ENCODE measurements at places on chromosomes 7 and 10.

DNA sequence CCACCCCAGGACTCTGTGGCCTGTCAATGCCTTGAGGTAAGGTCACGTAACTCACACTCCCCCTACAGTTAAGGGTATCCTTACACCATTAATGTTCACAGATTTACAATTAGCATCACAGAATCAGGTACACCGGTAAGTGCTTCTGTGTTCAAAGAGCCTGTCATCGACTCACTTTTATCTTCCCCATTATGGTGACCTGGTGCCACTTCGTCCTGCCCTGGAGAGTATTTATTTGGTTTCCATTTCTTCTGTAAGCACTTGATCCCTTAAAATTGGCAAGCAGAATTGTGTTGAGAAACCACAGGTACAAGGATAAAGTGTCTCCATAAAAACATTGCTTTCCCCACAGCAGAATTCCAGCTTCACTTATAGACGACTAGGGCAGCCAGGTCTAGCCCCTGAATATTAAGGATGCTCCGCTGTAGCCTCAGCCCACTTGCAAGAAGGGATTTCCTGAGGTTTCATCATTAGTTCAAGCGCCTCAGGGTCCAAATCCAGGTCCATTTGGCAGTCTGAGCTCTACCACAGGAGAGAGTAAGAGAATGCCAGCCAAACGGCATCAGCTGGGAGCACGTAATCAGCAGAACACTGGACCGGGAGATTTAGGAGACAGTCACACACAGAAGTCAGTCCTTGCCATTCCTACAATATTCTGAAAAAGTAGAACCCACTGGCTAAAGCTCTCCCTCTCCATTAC, 10.1 kb downstream of the ATXN7L1 start:
- no peak for DNase-seq

DNA sequence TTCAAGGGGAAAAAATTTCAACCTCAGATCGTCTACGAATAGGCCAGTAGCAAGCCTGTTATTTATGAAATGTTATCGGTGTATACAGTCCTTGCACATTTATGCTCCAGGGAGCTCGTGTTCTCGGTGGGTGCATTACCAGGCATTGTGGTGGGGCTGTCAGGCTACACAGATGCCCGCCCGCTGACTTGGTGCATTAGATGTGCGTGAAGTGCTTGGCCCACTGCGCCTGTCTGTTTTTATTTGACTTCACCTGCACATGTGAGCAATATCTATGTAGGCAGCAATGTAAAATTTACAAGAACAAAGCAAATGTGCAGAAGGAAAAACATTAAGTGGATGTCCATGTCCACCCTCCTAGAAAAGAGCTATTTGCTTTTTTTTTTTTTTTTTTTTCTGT, 2.8 kb downstream of the FOXK1 start:
- no peak for DNase-seq

- no peak for DNase-seq
These were observed 1.6 kb downstream of the PHTF2 start for GRCh38 chr7:77800158-77800557.

DNA sequence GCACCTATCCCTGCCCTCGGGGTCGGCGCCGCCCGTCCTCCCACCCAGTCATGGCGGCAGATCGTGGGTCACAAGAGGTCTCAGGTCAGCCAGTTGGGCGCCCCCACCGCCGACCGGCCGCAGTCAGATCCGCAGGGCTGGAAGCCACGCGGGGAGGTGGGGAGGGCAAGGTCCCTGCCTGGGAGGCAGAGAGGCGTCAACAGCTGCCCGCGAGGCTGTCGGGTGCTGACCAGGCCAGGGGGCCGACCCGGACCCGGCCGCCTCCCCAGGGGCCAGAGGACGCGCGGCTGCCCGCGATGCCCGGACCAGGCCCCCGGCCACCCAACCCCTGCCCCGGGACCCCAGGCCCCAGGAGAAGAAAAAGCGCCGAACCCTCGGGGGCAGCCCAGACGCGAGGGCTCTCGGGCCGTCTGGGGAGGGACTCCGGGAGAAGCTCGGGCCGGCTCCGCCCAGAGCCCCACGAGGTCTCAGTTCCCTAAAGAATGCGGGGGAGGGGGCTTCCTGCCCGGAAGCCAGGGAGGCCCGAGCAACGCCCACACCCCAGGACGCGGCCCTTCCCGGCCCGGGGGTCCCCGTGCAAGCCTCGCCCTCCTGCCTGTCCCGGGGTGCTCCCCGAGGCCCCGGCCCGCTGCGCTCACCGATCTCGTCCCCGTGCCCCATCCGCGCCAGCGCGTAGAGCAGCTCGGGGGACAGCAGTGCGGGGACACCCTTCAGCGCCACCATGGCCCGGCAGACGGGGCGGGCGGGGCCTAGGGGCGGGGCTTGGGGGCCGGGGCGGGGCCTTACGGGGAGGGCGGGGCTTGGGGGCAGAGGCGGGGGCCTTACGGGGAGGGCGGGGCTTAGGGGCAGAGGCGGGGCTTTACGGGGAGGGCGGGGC, at the start of gene FUOM:
Gene FUOM (minus strand): TSS at position 735 of the 877 bp plus-strand sequence. CDS start 12 bp downstream, at position 723.
- DNase-seq = peak; percentile 51

DNA sequence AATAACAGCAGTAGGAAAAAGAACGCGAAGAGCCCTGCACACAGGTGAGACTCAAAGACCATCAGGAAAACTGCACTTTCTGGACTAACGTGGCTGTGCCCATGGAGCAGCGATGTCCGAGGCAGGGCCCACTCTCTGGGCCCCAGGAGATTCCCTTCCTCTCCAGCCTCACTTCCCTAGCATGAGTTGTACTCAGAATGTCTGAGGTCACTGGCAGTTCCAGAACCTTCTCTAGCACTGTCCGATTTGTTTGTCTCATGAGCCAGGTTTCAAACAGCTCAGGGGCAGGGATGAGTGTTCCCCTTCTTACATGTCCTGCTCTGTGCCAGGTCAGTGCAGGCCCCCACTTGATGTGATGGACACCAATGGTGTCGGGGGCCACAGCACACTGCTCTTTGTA, 484.2 kb downstream of the PTPRN2 start:
- no peak for DNase-seq

DNA sequence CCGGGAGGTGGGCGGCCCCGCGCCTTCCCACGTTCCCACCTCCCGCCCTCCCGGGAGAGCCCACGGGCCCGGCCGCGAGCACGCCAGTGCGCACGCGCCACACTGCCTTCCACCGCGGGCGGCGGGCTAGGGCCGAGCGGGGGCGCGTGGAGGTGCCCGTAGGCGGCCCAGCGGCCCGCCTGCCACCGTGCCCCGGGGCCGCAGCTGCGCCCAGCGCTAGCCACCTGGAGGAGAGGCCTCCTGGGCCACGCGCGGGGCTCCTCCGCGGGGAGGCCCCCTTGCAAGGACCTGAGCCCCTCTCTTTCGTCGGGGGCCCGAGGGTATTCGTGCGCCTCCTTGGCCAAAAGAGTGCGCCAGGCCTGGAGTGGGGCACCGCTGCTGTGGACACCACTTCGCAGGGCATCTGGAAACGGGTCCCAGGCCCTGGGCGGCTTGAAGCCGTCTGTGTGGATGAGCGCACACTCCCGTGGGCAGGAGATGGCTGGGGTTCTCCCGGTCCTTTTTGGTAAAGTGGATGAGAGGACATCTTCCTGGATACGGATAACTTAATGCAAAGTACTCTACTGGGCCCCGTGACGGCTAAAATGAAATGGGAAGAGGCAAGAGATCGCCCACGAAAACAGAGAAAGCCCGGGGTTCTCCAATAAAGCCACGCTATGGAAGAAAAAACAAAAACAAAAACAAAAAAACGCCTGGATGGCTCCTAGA, 9.0 kb upstream of the EBF3 start:
- no peak for DNase-seq

DNA sequence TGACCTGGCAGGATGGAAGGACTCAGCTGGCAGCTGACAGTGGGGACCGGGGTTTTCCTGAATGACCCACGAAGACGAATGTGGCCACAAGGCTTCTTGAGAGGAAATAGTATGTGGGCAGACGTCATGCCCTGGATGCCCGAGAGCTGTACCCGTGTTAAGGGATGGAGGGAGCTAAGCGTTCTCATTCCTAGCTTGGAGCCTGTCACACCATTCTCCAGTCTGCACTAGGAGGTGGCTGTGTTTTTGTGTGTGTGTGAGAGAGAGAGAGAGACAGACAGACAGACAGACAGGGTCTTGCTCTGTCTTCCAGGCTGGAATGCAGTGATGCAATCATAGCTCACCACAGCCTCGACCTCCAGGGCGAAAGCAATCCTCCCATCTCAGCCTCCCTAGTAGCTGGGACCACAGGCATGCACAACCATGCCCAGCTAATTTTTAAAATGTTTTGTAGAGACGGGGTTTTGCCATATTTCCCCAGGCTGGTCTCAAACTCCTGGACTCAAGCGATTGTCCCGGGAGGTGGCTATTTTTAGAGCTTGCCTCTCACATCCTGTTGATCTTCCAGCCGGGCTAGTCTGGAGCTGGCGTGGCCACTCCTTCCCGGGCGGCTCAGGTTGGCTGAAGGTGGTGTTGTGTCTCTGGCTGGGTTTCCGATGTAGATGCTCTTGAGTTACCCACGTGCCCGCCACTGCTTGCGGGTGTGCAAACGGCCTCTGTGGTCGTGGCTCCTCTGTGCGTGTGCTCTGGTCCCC, 2.1 kb downstream of the AMZ1 start:
- DNase-seq = no peak

DNA sequence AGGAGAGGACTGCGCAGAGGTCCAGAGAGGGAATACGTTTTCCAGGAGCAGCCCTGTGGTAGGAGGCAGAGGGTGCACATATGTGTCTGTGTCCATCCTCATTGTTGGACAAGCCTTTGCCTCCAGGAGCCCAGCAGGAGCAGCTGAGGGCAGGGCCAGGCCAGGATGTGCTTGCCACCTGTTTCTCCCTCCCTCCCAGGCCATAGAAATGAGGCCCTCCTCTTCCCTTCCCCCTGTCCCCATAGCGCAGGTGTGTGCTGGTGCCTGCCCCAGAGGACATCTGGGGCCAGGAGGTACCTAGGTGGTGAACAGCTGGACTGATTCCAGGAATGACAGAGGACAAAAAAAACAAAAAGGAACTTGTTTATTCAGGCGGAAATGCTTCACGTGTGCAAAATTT, 10.5 kb upstream of the CXCL12 start:
- no peak for DNase-seq

DNA sequence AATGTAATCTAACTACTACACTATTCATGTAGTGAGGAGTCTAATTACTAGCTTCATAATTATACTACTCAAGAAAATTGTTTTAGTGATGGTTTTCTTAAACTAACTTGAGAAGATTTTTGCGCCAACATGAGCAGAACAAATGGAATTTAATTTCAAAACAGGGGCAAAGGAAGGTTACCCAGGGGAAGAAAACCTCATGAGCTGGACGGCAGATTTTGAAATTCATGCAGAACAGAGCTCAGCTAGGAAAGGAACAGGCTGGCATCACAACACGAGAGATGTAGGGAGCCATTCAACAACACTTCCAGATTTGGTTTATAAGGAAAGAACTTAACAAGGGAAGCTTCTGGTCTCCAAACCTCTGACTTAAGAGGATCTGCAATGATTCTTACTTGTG, 235.3 kb upstream of the PRKCQ start:
- DNase-seq = no peak

- DNase-seq = no peak
These were observed 14.0 kb upstream of the SEM1 start for GRCh38 chr7:96723622-96724021.

- peak; percentile 8 for DNase-seq
These were observed 197.2 kb downstream of the CRPPA start for GRCh38 chr7:16223963-16224707.

DNA sequence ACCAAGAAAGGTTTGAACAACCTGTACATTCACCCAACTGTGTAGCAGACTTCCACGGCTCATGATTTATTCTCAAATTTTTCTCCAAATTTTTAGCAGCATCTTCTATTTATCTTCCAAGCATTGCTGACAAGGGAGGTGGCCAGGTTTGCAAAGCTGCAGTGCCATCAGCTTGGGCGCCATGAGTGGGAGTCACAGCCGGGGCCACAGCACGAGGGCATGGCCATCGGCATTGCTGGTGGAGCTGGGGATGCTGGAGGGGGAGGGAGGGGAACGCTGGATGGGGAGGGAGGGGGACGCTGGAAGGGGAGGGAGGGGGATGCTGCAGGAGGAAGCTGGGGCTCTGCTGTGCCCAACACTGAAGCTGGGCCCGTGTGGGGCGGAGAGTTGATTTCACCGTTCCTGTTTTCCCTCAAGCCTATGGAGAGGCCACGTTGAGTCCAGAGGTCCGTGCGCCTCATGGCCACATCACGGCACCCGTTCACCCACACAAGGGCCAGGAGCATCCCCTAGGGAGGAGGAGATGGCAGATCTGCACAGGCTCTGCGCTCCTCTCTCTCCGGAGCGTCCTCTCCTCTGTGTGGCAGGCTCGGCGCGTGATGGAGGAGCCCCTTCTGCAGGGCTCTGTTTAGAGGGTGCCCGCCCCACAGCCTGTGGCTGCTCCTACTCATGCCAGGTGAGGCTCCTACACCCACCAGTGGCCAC, 520.2 kb downstream of the DNAJB6 start:
- DNase-seq = no peak

- no peak for DNase-seq
These were observed 10.1 kb downstream of the ITGB8 start for GRCh38 chr7:20340839-20341238.

DNA sequence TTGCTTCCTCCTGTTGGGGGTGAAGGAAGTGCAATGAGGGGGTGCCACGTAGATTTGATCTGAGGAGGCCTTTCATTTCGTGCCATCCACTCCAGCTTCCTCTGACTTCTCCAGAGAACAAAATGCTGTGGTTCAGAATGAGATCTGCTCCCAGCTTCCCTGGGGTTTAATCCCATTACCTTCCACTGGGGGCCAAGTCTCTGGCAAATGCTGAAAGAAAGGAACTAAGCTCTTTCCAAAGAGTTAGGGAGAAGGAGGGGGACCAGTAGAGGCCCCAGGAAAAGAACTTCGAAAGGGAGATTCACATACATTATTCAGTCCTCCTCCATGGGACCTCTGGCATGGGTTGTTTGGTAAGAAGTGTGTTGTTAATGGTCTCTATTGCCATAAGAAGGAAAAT, 727.0 kb downstream of the TYW1 start:
- no peak for DNase-seq

- DNase-seq = no peak
These were observed 6.5 kb upstream of the RET start for GRCh38 chr10:43070121-43071085.

GRCh38 chr10:95394161-95394880, 103.5 kb upstream of the PDLIM1 start:
- no peak for DNase-seq

- DNase-seq = no peak
These were observed 12.7 kb upstream of the RHBDD2 start for GRCh38 chr7:75866114-75866488.

- no peak for DNase-seq
These were observed 48.5 kb downstream of the PDIA4 start for GRCh38 chr7:148979827-148980226.

DNA sequence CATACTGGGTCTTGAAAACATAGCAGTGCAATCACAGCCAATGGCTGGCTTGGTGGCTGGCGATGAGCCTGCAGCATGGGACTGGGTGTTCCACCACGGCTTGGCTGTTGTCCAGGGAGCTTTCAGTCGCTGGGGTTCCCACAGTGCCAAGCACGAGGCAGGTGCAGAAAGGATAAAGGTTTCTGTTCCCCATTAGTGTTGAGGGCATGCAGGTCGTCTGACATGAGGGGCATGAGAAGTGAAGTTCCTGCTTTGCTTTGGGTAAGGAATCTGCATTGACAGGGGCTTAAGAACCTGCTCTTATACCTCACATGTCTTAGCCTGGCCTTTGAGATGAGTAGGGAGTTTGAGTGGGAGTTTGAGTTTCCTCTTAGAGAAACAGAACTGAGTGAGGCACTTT, 9.0 kb upstream of the CFTR start:
- DNase-seq = no peak

- no peak for DNase-seq
These were observed 70.9 kb upstream of the CCNY start for GRCh38 chr10:35265435-35265834.

- no peak for DNase-seq
These were observed 102.6 kb downstream of the HECW1 start for GRCh38 chr7:43215061-43215460.
